Karpas-422 (cell line): ENCODE measurements at places on chromosomes 6 and 20.

DNA sequence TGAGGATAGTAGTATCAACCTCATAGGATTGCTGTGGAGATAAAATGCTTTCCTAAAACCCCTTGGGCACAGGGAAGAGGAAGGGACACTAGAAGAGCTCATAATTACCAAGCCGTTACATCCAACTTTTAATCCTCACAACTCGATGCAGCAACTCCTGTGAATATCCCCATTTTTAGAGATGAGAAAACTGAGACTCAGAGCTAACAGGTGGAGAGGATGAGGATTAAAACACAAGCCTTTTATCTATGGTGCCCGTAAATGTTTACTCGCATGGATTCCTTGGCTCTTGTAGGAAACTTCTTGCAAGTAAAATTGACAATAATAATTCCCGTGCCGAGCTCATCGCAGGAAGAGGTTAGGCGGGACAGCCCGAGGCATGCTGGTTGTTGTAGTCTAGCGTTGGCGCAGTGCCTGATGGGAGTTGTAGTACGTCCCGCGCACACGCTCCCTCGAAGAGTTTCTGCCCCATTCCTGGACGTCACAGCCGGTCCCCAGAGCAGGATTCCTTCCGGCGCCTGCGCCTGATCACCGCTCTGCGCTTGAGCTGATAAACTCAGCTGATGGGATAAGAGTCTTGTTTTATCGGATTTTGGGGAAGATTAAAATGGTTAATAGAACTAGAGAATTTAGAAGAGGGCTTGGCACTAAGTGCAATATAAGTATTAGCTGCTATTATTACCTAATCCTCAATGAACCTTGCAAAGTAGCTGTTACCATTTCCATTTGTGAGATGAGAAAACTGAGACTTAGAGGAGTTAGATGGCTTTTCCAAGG, 2.8 kb upstream of the UBE2V1 start:
- peak; percentile 97 for DNase-seq

DNA sequence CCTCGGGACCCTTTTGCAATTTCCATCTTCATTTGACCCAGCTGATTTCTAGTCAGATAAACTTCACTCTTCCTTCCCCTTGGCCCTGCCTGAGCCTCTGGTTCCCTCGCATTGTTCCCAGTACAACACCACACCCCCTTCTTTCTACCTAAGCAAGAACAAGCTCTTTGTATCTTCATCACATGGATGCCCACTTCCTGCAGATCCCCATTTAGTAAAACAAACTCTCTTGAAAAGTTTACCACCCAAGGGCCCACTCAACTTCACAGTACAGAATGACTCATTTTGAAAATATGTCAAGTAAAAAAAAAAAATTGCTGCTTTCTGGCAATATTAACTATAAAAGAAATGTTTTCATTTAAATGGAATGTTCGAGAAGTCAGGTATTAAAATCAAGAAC, 5.2 kb downstream of the FAXC start:
- no peak for DNase-seq

DNA sequence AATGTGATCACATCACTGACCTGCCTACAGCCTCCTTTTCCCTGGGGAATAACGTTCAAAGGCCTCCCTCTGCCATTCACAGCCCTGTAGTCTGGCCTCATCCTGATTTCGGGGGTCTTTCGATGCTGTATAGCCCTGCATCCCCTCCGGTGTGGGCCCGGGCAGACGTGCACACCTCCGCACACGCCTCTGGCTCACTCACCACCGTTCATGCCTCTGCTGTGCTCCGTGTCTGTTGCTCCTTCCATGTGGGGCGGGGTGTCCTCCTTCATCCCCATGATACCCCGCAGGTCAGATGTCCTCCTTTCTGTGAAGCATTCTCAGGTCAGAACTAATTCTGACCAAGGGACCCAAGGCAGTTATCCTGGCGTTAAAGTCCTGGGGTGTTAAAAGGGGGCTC, 13.8 kb upstream of the RBM38 start:
- no peak for DNase-seq

GRCh38 chr20:44700306-44700705, 14.9 kb upstream of the CCN5 start:
- no peak for DNase-seq

DNA sequence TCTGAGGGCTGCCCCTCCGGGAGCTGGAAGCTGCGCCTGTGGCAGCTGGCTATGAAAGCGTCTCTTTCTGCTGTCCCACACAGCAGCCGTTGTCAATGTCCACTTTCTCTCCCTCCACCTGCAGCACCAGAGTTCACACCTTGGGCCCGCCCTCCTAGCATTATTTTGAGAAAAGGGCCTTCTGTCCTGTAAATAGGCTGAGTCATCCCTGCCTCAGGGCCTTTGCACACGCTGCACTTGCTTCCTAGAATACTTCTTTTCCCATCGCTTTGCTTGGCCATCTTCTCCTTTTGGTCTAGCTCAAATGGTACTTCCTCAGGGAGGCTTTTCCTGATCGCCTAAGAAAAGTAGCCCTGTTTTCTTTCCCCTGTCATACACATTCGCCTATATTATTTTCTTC, 69.3 kb upstream of the ZNFX1 start:
- DNase-seq, result no peak

GRCh38 chr20:25058051-25058846, at the start of gene ACSS1:
ACSS1 (minus strand) TSS chr20:25058139; CDS start chr20:25058102, 37 bp downstream.
- DNase-seq, result peak; percentile 86

GRCh38 chr20:54716790-54717189, 241.4 kb downstream of the DOK5 start:
- no peak for DNase-seq

DNA sequence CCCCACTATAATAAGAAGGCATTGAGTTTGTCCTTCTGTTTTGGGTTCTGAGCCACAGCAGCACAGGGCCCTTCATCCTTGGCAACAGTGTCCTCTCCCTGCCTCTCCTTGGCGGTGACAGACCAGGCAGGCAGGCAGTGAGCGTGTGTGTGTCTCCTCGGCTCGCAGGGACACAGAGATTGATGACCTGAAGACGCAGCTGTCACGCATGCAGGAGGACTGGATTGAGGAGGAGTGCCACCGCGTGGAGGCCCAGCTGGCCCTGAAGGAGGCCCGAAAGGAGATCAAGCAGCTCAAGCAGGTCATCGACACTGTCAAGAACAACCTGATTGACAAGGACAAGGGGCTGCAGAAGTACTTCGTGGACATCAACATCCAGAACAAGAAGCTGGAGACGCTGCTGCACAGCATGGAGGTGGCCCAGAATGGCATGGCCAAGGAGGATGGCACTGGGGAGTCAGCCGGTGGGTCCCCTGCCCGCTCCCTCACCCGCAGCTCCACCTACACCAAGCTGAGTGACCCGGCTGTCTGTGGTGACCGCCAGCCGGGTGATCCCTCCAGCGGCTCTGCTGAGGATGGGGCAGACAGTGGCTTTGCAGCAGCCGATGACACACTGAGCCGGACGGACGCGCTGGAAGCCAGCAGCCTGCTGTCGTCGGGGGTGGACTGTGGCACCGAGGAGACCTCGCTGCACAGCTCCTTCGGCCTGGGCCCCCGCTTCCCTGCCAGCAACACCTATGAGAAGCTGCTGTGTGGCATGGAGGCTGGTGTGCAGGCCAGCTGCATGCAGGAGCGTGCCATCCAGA, 24.0 kb downstream of the SDCBP2 start:
- no peak for DNase-seq

DNA sequence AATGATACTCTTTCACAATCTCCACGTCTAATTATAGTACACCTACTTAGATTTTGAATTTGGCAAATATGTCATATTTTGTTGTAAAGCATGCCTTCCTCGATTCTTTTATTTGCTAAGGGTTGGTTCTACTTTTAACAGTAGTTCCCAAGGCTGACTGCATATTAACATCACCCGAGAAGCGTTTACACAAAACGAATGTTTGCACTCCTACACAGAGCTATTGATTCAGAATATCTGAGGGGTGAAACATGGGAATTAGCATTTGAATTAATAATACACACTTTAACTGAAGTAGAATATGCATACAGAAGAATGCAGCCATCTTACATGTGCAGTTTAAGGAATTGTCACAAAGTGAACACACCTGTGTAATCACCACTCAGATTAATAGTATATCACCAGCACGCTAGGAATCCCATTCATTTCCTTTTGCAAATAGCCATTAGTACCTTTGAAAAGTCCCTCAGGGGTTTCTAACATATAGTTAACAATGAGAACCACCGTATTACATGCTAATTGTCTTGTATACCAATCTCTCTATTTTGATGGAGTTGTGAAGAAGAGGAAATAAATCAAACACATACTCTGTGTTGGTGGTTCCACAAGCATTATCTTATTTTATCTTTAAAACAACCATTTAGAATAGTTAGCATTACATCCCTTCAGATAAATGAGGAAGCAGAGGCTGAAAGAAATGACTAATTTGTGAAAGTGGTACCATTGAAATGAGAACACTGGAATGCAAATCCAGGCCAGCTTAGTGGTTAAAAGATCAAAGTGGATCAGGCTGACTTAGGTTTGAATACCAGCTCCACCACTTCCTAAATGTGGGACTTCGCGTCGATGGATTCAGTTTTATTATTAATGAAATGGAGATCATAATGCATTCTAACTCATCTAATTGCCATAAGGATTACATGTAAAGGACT, 317.6 kb downstream of the HDGFL1 start:
- no peak for DNase-seq

DNA sequence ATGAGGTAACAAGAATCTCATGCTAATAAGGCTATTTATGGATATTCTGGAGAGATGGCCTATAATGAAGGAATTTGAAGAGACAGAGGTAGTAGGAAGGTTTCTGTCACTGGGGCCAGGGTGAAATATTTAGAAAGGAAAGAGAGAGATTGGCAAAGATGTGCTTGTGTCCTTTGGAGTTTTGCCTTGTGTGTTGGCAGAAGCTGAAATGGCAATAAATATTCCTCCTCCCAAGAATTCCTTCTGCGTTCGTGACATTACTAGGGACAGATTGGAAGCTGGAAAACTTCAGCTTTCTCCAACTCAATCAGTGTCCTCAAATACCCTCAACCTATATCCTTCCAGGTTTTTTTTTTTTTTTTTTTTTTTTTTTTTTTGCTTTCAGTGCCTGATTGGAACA, 6.3 kb downstream of the SAMD5 start:
- DNase-seq, result no peak

- DNase-seq, result no peak
Measured at GRCh38 chr20:40322941-40323340, 366.1 kb downstream of the MAFB start.

DNA sequence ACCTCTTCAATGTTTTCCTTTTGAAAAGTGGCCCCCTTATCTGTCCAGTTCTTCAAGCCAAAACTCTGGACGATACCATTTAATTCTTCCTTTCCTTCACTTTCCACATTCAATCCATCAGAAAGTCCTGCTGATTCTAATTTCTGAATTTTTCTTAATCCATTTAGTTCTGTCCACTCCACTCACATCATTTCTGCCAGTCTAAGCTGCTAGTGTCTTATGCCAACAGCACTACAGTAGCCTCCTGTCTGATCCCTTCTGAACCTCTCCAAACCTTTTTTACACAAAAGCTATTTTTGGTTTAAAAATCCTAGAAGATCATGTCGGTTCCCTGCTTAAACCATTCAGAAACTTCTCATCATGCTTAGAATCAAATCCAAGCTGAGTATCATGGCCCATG, 24.5 kb upstream of the SNAP25 start:
- DNase-seq, result no peak

DNA sequence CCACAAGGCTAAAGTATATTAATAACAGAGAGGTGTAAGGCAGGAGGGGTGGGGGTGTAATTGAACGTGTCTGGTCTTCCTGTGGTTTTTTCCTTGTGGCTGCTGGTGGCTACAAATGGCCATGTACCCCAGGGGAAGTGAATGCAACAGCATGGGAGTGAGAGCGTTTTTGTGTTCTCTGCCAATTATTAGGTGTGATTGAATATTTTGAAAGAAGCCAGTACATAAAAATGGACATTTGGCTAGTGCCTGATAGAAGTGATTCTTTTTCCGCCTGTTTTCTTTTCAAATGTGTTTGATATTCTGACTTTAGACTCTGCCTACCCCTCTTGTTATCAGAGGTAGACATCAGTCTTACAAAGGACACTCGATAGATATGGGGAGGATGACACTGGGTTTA, 141.3 kb downstream of the PRL start:
- DNase-seq, result no peak

- no peak for DNase-seq
Measured at GRCh38 chr6:151506761-151507160, 12.9 kb downstream of the CCDC170 start.

- no peak for DNase-seq
Measured at GRCh38 chr6:144248476-144249301, 36.4 kb upstream of the UTRN start.

DNA sequence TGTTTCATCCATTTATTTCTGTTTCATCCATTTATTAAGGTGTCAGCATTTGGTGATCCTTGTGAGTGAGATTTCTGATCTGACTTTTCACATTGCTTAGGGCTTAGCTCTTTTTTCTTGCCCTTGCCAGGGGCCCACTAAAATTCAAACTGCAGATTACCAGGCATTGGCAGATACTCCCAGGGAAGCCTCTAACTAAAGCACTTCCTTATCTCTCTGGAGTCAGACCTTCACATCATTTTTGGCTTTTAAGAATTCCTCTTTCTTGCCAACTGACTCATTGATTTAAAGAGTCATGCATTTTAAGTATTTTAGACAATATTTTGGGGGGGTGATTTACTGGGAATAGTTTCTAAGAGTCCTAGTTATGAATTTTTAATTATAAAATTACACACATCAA, 2.6 kb upstream of the WFDC8 start:
- DNase-seq, result no peak

DNA sequence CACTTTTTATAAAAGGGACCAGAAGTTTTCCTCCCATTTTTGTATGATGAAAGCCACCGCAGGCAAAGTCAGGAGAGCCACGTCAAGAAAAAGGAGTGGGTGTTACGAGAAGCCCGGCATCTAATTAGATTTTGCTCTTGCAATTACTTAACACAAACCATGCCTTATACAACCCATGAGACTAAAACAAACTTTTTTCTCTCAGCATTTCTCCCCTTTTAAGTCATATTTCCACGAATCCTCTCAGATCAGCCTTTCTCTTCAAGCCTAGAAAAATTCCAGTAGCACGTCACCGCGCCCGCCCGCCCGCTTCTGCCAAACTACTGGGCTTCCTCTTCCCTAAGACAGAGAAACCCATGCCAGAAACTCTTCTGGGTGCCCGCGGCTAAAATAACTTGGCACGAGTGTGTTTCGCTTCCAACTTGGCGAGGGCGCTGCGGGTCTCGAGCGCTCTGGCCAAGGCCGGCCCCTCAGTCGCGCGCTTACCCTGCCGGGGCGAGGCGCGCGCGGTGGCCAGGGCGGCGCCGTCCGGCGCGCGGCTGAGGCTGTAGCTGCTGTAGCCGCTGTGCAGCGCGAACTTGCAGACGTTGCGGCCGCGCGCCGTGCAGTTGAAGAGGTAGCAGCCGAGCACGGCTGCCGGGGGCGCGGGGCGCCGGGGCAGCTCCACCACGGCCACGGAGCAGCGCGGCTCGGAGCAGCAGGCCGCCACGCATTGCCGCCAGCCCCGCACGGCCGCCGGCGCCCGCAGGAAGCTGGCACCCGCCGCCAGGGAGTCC, 1.0 kb downstream of the LRP11 start:
- DNase-seq, result peak; percentile 78
